M059J (cell line): ENCODE measurements at places on chromosomes 1 and 21. TPM values are rescaled to one million over a fixed set of nuclear protein-coding genes. Genes with fewer than 3 reads are reported as not detected.

PDZK1 gene
- total RNA-seq: 8.8 and 10.5 TPM in 2 replicates

GRCh38 chr1:33711511-33711910, 152.4 kb upstream of the HMGB4 start:
- no peak for DNase-seq

DNA sequence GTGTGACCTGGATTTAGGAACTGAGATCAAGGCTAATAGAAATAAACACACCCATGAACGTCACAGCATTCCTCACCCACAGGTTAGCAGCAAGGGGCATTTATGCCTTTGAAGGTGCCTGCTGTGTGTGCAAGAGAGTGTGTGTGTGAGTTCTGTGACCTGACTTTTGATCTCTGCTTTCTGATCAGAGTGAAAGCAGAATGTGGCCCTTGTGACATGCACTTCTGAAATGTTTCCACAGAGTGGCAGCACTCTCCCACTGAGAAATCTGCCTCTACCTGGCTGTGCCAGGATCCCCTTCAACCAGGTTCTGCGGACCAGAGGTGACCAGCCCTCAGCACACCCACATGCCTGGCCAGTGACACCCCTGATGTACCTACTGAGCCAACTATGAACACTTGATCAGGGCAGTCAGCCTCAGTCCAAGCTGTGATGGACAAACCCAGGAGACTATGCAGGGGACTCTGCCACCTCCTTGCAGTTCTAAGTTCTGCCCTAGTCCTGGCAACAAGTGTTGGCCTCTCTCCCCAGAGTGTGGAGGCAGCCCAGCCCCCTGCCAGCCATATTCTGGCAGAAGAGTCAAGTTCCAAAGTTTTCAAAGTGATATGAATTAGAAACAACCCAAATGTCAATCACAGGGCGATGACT, 41.0 kb downstream of the RXRG start:
- peak; percentile 10 for DNase-seq

SYT2 gene
- total RNA-seq: not detected in 2 replicates

KCNE2 gene
- total RNA-seq: 0.10 TPM in 1 of 2 replicates, not detected in the other

DNA sequence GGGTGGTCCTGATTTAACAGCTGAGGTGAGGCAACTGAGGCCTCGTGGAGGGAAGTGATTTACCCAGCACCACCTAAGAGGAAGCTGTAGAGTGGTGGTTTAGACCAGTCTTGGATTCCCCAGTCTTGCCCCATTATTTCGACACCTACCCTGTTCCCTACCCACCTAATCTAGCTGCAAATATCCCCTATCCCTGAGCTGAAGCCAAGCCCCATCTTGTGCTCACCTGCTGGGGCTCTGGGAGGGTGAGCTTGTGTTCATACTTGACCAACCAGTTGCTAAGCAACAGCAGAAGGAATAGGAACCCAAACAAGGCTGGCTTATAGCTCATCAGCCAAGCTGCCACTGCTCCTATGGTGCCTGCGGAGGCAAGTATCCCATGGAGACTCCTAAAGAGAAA, 2.0 kb downstream of the TEX46 start:
- peak; percentile 69 for DNase-seq

DNA sequence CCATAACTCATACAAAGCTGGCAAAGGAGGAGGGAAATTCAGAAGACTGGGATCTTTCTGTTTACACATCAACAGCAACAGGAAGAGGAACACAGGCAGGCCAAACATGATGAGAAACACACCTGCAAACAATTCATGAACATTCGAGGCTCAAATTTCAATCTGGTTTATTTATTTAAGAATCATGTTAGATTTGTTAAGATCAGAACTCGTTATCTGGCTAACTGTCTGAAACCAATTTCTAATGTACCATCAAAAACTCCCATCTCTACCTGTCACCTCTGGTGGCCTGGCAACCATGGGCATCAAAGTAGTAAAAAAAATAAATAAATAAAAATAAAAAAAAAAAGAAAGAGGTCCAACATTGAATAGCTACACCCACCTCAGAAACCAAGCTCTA, 9.8 kb downstream of the LBR start:
- no peak for DNase-seq

PKLR gene
- total RNA-seq: not detected in 2 replicates

GRCh38 chr1:47629201-47629600, 191.4 kb downstream of the FOXD2 start:
- no peak for DNase-seq

LORICRIN gene
- total RNA-seq: not detected in 2 replicates

- peak; percentile 98 for DNase-seq
These were observed 48.9 kb downstream of the CHML start for GRCh38 chr1:241591317-241591716.

EPHB2 gene
- 23.0 and 26.7 TPM in 2 replicates for total RNA-seq

DNA sequence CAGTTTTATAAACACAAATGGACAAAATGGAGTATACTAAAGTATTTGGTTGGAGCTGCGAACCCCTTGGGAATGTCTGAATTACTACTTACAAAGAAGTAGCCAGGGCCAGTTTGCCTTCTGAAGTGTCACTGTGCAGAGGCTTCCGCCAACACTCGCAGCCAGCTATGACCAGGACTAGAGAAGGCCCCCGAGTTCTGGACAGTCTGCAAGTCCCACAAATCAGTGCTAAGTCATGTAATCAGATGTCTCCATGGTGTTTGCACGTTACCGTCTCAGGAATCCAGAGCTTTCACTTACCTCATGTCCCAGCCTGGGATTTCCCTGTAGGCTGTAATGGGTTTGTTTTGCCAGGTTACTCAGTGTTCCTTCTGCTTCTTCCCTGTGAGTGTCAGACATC, 106.6 kb upstream of the SPAG17 start:
- peak; percentile 1 for DNase-seq

XCL1 gene
- total RNA-seq: not detected in 2 replicates

DNA sequence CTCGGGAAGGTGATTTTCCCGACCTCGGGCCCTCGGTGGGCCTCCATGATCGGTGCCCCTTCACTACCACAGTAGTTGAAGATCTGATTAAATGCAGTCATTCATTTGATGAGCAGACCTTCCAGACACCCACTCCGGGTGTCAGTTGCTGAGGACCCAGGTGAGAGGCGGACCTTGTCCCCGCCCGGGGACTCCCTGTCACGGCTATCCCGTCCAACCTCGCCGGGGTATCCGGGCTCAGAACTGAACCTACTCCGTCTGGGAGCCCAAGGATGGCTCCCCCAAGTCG, 22.6 kb downstream of the RNU1-3 start:
- no peak for DNase-seq

C4BPA gene
- 0.10 TPM in 1 of 2 replicates, not detected in the other for total RNA-seq

DNA sequence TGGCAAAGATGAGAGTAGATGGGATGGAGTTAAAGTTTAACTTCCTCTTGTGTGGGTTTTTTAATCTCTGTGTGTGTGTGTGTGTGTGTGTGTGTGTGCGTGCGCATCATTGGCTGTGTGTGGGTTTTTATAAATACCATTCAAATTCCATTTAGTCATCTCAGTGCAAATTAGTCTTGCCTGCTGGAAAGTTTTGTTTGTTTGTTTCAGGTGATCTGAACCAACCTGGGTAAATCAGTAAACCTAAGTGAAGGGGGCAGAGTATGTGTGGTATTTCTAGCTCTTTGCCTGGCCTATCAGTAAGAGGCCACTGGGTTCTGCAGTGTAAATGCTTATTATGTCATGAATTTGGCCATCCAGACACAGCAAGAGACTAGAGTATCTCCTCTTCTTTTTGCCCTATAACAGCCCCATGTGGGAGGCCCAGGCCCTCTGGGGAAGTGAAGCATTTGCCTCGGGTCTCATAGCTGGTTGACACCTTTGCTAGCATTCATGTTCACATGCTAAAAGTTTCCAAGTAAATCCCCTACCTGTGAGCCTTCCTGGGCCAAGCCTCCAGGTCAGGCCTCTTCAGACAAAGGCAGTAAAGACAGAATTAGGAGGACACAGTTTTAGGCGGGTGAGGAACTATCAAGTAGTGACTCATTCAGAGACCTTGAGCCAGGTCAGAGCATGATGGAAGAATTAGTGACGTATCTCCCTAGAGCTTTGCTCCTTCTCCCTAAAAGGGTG, 14.7 kb downstream of the INTS3 start:
- peak; percentile 64 for DNase-seq

GRCh38 chr21:34845521-34846451, 177.0 kb downstream of the CLIC6 start:
- DNase-seq: peak; percentile 96

- peak; percentile 2 for DNase-seq
These were observed 201.4 kb upstream of the BRINP3 start for GRCh38 chr1:190679044-190679443.

EDN2 gene
- total RNA-seq: not detected in 2 replicates

GPR25 gene
- not detected in 2 replicates for total RNA-seq

CLEC20A gene
- total RNA-seq: not detected in 2 replicates

USH2A gene
- total RNA-seq: not detected in 2 replicates

GRCh38 chr21:43819511-43820405, 30.4 kb downstream of the RRP1 start:
- DNase-seq: no peak

ALX3 gene
- not detected in 2 replicates for total RNA-seq
